M059J (cell line): ENCODE measurements at places on chromosomes 13 and 19.
A peak's percentile ranks its signal among the peaks of the same experiment; 100 is the strongest.

DNA sequence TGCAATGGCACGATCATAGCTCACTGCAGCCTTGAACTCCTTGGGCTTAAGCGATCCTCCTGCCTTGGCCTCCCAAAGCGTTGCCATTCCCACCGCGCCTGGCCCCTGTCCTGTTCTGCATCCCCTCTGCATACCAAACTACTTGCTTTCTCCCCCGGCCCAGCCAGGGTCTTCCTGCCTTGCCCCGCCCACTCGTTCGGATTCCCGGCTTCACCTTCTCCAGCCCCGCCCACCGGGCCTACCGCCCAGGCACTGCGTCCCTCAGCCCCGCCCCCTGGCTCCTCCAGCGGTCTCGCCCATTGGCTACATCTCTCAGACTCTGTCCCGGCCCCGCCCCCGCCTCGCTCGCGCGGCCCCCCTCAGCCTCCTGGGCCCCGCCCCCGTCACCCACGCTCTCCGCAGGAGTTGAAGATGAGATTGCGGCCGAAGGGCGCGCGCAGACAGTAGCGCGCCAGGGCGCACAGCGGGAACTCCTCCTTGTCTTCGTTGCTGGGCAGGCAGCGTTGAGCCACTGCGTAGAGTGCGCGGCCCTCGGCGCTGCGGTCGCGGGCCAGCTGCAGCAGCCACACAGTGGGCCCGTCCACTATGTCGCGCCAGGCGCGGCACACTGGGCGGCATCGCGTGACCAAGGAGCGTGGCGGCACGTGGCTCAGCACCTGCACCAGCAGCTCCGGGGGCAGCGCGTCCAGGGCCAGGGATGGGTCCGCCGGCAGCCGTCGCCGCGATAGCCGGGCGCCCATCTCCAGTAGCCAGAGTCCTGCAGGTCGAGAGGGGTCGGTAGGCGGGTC, 19.0 kb downstream of the MRPS12 start:
- DNase-seq = no peak

GRCh38 chr13:93045836-93046235, 180.8 kb upstream of the GPC6 start:
- no peak for DNase-seq

- DNase-seq = no peak
Observed at GRCh38 chr13:91368101-91368500, 20.6 kb downstream of the MIR17HG start.

GRCh38 chr19:45153339-45154063, 7.3 kb downstream of the NKPD1 start:
- no peak for DNase-seq

DNA sequence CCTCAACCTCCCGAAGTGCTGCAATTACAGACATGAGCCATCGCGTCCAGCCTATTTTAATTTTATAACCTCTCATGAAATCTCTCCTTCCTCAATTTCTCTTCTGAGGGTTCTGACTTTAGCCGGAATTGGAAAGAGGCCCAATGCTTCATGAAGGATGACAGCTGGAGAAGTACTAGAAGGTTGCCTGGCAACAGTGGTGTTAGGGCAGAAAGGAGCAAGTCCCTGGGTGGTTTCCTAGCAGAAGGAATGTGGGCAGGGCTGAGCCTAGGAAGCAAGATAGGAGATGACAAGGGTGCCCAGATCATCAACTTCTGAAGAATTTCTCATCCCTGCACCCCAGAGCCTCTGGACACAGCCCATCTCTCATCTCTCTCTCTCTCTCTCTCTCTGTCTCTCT, 25.8 kb downstream of the CACNG6 start:
- DNase-seq = peak; percentile 81

DNA sequence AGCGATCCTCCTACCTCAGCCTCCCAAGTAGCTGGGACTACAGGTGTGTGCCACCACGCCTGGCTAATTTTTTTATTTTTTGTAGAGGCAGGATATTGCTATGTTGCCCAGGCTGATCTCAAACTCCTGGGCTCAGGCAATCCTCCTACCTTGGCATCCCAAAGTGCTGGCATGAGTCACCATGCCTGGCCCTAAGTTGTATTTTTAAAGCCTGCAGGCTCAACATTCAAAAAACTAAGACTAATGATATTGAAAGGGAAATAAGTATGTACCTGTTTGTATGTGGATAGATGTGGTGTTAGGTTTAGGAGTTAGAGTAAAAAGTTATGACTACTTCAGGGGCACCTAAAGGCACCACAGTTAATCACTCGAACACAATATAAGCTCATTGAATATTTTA, 5.4 kb upstream of the IPO5 start:
- peak; percentile 72 for DNase-seq

DNA sequence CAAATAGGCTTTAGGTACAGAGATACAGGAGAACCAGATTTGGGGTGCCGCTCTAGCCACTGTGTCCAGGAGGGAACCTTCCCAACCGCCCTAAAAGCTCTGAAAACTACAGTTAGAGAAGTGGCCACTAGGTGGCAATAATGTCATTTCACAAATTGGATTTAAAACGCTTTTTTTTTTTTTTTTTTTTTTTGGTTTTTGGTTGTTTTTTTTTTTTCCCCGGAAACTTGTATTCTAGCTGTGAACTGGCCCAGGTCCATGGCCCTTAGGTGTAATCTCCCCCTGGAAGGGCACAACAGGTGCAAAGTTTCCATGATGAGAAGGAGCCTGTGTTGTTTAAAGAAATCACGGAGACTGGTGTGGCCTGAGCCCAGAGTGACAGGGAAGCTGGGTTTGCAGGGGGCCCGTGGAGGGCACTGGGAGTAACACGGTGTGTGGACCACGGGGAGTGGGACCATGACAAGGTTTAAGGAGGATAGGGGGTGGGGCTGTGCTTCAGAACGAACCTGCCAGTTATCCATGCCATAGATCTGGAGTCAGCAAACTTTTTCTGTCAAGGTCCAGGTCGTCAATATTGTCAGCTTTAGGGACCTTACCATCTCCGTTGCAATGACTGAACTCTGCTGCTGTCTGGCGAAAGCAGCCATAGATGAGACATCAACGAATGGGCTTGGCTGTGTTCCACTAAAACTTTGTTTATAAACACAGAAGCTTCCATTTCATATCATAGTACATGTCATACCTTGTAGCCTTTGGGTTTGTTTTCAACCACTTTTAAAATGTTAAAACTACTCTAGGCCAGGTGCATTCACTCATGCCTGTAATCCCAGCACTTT, 10.1 kb downstream of the OR1I1 start:
- DNase-seq = peak; percentile 68

DNA sequence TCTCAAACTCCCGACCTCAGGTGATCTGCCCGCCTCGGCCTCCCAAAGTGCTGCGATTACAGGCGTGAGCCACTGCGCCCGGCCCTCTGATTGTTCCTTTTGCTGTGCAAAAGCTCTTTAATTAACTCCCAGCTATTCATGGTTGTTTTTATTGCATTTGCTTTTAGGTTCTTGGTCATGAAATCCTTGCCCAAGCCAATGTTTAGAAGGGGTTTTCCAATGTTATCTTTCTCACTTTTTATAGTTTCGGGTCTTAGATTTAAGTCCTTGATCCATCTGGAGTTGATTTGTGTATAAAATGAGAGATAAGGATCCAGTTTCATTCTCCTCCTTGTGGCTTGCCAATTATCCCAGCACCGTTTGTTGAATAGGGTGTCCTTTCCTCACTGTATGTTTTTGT, 19.2 kb upstream of the GRTP1 start:
- no peak for DNase-seq

GRCh38 chr19:39411081-39411831, 1.2 kb upstream of the PLEKHG2 start:
- peak; percentile 45 for DNase-seq

GRCh38 chr13:85616275-85616674, 182.9 kb downstream of the SLITRK6 start:
- DNase-seq = no peak

GRCh38 chr19:28746478-28746877, 466.5 kb downstream of the UQCRFS1 start:
- DNase-seq = no peak

- no peak for DNase-seq
Observed at GRCh38 chr19:50327461-50328223, 1.5 kb downstream of the KCNC3 start.

DNA sequence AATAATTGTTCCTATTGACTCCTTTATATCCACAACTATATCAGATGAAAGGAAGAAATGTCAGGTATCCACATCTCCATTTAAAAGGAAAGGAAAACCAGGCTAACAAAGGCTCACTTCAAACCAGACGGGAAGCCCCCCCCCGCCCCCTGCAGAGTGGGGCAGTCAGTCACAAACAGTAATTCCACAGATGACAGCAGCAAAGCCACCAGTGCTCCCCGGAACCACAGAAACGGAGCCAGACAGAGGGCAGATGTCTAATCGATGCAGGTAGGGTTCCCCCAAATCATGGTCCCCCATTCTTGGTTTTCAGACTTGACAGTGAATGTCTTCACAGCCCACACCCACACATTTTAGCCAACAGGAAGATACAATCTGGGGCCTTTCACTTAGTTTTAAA, 100.8 kb downstream of the STK24 start:
- DNase-seq = peak; percentile 15

DNA sequence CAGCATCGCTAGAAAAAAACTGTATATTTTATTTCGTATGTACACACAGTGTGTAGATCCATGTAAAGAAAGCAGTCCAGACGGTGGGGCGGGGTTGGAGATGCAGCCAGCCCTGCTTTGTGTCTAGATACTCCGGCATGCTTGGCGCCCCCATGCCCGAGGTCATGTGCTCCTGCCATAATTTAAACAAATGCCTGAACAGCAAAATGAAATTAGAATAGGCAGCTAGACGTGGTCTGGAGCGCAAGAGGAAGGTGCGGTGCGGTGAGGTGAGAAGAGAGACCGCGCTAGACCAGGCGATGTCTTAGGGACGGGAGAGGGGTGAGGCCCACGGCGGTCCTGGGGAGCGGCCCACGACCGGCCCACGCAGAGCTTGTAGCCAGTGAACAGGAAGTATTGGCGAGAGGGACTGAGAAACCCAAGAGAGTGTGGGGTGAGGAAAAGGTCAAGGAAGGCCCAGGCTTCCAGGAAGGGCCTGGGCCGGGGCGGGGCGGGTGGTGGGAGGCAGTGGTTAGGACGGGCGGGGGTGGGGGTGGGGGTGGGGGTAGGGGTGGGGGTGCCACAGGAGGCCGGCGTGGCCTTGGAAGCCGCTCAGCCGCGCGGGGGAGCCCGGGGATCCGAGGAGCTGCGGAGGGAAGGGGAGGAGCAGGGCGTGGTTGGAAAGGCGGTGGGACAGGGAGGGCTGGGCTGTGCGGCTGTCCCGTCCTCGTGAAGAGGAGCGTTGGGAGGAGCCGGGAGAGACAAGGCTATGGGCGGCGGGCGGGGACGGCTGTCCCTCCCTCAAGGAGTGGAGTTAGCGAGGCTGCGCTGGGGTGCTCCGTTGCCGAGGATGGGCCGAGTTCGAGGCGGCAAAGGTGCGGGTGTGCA, 254.7 kb upstream of the SGCG start:
- no peak for DNase-seq

DNA sequence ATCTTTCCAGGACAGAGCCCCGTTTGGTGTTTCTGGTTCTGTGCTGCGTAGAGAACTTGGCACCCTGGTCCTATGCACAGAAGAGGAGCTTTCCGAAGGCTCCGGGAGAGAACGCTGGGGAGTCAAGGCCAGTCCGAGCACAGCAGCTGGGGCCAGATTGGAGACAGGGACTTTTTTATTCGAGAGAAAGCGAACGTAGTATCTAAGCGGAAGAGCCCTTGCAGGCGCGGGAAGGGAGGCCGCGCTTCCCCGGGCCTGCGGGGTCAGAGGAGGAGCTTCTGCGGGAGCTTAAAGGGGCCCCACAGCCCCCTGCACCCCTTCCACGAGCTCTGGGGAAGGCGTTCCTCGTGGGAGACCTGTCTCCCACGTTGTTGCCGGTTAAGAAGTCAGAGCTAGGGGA, 48.6 kb upstream of the ARHGEF7 start:
- DNase-seq = no peak

- no peak for DNase-seq
Observed at GRCh38 chr19:39405958-39406655, 540 bp upstream of the ZFP36 start.

DNA sequence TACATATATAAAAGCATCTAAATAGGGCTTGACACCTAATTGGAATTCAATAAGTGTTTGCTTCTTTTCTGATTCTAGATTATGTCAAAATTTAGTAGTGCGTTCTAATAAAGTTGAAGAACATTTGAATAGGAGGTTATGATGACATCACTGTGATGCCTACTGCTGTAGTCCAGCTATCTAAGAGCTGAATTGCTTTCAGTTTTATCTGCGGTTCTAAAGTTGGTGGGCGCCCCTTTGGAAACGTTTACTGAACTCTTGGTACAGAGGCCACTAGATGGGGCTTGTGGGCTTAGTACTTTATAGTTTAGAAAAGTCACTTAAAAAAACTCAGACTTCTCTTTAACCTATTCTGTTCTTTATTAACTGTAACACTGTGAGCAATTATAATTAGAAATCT, 776.9 kb downstream of the GPC5 start:
- DNase-seq = peak; percentile 25

- no peak for DNase-seq
Observed at GRCh38 chr13:24613755-24614154, 66.5 kb upstream of the ATP12A start.

DNA sequence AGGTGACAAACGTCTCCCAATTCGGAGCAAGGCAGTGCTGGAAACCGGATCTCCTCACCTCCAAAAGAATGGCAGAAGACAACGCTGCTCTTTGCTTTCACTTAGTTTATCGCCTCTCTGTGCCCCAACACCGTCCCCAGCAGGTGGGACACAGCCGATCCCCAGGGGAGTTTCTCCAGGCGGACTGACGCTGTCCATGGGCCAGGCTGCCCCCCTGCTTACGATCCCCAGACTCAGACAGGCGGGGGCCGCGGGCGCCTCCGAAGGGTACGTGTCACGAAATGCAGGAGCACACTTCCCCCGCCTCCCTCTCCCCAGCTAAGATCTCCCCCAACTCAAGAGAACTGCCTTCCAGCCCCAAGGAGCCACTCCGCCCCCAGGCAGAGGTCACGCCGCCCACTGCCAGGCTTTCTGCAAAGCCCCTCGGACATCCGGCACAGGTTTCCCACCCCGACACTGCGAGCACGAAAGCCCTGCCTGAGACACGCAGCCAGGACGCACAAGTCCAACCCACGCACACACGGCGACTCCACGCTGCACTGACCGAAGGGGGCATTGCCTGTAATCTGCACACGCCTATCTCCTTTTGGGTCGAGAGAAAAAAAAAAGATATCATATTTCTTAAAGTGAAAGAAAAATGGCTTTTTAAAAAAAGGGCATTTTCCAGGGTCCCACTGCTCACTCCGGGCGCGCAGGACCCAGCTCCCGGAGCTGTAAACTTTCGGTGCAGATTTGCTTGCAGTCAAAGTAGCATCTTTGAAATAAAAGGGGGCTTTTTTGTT, 2.0 kb downstream of the SPRY2 start:
- DNase-seq = peak; percentile 58

GRCh38 chr13:52459668-52460067, 4.4 kb downstream of the CKAP2 start:
- peak; percentile 75 for DNase-seq

- DNase-seq = no peak
Observed at GRCh38 chr19:55591555-55591954, 7.8 kb downstream of the FIZ1 start.

- no peak for DNase-seq
Observed at GRCh38 chr19:55464039-55464661, 401 bp downstream of the C19orf85 start.

DNA sequence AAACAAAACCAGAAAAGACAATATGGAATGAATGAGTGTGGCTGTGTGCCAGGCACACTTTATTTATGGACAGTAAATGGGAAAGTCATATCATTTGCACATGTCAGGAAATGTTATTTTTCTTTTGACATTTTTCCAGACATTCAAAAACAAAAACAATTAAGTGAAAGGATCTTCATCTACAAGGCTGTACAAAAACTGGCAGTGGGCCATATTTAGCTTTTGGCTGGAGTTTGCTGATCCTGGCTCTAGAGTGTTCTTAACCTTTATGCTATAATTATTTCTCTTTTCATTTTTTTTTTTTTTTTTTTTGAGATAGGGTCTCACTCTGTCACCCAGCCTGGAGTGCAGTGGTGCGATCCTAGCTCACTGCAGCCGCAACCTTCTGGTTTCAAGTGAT, 6.5 kb upstream of the TNFSF9 start:
- DNase-seq = no peak
